Cerebellar cortex (tissue), 1 donor: ENCODE measurements at places on chromosomes 16 and 17.

DNA sequence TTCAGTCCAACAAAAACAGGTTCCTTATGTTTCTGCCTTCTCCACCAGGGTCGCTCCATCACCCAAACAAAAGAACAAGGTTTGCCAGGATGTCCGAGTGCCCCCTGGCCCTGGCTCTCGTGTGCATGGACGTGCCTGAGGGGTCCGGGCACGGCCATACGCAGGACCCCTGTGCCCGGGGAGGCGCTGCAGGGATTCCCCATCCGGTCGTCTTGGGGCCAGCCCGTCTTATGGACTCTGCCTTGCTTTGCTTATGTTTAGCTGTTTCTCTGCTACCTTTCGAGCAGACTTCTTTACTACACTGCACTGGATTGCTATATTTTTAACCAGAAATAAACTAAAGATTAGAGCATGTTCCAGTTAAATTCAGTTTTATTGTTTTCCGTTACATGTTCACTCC lies 68.0 kb downstream of the KLHDC4 start:
- DNase-seq = no peak

DNA sequence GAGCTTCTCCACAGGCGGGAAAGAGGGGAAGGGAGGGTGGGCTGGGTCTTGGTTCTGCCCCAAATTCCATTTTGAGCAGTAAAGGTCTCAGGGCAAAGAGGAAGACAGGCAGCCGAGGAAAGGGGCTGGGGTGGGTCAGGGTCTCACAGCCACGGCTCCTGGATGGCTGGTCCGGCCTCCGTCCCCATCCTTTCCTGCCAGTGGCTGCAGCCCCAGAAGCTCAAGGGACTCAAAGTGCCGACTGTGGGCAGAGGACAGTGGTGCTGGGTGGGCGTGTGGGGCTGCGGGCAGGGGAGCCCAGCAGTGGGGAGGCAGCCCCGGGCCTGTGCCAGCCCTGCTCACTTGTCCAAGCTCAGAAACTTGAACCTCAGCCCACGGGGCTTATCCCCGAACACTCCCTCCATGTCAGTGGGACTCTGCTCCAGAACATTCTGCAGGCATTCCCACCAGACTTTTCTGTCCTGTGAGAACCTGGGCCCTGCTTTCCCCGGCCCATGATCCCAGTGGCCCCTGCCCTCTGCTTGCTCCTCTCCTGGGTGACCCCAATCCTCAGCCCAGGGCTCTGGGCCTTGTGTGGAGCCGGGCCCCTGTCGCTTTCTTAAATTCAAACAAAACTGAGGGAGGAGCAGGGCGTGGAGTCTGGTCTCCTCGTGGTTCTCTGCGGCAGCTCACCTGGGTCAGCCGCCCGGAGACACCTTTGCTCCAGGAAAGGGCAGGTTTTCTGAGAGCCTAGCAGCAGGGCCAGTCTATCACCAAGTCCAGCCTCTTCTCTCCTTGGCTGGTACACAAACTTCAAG lies 117.8 kb upstream of the METRNL start:
- DNase-seq = no peak

DNA sequence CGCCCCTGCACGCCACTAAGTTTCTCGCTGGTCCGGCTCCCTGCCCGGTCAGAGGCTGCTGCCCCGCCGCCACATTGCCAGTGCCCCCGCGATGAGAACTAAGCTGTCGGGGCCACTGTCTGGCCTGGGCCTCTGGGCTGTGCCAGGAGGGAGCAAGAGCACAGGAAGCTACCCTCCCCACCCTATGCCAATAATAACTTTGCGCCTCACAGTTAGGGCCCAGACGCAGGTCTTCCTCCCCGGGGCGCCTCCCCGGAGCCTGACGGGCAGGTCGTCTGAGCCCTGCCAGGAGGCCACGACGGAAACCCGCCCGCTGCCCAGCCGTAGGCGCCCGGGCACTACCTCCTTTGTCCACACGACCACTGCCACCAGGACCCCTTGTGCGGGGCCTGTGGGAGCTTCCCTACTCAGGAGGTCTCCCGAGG lies 1.5 kb downstream of the ZFPM1 start:
- DNase-seq = no peak

DNA sequence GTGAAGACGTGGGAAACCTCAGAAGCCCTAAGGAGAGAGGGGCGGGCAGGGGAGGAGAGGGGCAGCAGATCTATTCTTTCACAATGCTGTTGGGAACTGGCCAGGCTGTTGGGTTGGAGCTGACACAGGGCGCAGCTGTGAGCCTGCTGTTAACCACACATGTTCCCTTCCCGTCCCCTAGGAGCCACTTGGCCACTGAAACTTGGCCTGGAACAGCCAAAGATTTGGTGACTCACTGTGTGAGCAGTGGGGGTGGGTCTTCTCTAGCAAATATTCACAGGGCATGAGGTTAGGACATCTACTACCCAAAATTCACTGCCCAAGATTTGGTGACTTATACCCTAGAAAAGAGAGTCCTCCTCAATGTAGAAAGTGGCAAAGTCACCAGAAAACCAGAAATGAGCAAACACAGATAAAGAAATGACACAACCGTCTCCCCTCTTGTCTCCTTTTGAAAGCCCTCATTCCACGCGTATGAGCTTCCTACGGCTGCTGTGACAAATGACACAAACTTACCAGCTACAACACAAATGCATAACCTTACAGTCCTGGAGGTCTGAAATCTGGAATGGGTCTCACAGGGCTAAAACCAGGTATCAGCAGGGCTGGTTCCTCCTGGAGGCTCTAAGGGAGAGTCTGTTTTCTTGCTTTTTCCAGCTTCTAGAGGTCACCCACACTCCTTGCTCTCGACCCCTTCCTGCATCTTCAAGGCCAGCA lies 6.3 kb downstream of the TBC1D16 start:
- no peak for DNase-seq

DNA sequence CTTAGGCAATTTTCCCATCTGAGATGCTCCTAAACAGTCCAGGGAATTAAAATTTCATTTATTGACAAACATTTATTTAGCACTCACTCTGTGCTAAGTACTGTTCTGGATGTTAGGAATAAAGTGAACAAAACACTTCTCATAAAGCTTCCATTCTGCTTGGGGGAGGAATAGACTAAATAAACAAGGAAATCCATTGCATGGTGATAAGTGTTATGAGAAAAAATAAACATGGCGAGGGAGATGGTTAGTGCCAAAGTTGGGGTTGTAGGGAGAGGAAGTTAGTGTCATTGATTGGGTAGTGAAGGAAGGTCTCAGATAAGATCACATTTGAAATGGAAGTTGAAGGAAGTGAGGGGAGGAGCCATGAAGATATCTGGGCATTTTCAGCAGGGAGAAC lies 72.2 kb upstream of the CES5A start:
- no peak for DNase-seq
